ENCODE measurements at places on chromosomes 7 and 10. TPM values are rescaled to one million over a fixed set of nuclear protein-coding genes. Genes with fewer than 3 reads are reported as not detected.

MACROH2A2 gene
- total RNA-seq, result 117 TPM

CXCL12 gene
- total RNA-seq, result 137 TPM

GIMAP4 gene
- not detected for total RNA-seq

GRCh38 chr7:128405471-128406313 is 4.1 kb downstream of the IMPDH1 start:
- no peak for DNase-seq

- DNase-seq, result no peak
Measured at GRCh38 chr7:17912050-17912449, 28.2 kb downstream of the SNX13 start.

DNA sequence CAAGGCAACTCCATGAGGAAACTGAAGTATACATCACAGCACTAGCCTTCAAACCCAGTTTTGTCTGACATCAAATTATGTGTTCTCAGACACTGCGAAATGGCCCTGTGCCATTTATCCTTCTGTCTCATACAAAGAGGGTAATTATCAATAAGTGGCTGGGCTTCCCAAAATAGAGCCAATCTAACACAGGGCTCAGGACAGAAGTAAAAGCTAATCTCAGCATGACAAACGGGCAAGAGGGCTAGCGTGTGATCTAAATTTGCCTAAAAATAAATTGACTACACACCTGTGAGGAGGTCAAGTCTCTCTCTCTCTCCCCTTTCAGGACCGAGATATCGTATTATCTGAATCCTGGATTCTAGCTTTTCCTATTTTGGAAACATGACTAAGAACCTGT is 67.2 kb downstream of the DGKB start:
- DNase-seq, result no peak

TMEM176B gene
- total RNA-seq, result 98.5 TPM

DNA sequence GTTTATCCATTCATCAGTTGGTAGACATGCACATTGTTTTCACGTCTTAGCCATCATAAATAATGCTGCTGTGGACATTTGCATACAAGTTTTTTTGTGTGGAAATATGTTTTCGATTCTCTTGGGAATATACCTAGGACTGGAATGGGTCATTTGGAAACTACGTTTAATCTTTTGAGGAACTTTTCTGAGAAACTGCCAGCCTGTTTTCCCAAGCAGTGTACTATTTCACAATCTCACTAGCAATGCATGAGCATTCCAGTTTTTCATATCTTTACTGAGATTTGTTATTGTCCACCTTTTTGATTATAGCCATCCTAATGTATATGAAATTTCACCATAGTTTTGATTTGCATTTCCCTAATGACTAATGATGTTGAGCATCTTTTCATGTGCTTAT is 95.7 kb upstream of the JAZF1 start:
- DNase-seq, result no peak

DNA sequence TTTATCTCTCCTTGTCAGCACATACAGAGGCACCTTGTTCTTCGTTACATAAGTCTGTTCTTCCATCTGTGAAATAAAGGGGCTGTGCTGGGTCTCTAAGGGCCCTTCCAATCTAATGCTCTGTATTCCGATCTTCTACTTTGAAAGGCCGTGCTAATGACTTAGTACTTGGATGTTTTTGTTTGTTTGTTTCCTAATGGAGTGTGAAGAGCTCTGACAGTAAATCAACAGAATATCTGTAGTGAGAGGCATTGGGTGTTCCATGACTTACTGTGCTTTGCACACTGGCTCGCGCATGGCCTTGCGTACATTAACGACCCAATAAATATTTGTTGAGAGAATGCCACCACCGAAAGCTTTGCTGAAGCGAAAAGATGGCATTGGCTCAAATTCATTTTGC is 162.1 kb downstream of the CHN2 start:
- no peak for DNase-seq

- DNase-seq, result no peak
Measured at GRCh38 chr7:80603940-80604339, 34.5 kb upstream of the CD36 start.

PTN gene
- 16.2 TPM for total RNA-seq

MNX1 gene
- total RNA-seq, result 14.9 TPM

CCDC3 gene
- total RNA-seq, result 17.6 TPM

GRCh38 chr7:46776790-46777189 is 805.1 kb downstream of the TNS3 start:
- no peak for DNase-seq

HERPUD2 gene
- 29.8 TPM for total RNA-seq
